ENCODE measurements at places on chromosomes 2 and 18.

GRCh38 chr2:203750346-203751068, 44.1 kb downstream of the CD28 start:
- DNase-seq: peak; percentile 62

DNA sequence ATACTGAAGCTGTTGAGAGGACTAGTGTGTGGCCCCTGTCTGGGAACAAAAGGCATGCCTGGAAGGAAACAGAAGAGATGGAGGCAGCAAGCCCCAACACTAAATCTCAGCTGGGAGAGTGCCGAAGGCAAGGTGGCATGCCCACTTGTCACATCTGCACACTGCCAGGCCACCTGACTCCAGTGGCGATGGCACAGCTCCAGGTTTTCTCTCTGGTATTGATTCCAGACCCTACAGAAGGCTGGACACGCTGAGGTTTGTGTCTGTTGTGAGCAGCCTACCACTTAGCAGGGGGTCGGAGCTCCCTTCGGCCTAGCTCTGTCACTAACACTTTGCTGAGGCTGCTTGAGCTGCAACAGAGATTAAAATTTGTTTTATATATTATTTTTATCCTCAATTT, 307.3 kb downstream of the TDRD15 start:
- no peak for DNase-seq

DNA sequence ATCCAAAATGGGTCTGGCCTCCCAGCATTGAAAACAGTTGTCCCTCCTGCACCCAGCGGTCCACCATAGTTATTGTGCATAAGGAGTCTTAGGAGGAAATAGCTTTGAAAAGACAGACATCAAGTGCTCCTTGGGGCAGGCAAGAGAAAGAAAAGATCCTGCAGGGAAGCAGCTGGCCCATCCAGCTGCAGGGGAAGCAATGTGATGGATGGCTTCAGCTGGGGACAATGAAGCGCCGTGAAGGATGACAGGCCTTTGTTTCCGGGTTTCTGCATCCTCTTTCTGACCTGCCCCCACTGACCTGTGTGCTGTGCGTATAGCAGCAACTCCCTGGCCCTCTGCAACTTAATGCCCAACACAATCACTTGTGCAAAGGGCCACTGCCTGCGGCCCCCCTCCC, 142.9 kb upstream of the NCKAP5 start:
- no peak for DNase-seq

GRCh38 chr2:240960971-240961876, 37.2 kb upstream of the SNED1 start:
- DNase-seq: no peak

- DNase-seq: no peak
Measured at GRCh38 chr2:173571021-173571821, 216.5 kb downstream of the CDCA7 start.

- no peak for DNase-seq
Measured at GRCh38 chr2:189835855-189836558, 51.8 kb downstream of the PMS1 start.

GRCh38 chr2:223712642-223713041, 110.5 kb upstream of the SCG2 start:
- DNase-seq: no peak

GRCh38 chr2:226329180-226329579, 470.4 kb downstream of the IRS1 start:
- no peak for DNase-seq

DNA sequence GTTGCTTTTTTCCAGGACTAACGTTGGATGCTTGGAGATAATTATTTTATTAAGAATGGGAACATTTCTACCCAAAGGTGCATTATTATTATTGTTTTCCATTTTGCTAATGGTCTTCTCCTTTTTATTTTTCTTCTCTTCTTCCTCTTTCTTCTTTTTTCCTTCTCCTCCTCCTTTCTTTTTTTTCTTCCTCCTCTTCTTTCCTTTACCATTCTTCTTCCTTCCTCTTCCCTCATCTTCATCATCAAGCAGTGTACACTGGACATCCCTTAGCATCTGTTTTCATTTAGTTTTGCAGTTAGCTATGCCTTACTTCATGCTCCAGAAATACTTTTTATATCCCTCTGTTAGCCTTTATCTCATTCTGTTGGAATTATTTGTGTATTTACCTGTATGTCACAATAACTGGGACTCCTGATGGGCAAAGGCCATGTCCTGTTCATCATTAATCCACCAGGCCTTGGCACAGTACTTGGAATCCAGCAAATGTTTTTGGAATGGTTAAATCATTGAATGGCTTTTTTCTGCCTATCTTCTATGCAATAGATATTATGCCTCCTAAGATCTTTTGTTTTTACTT, 162.7 kb downstream of the CAMKMT start:
- no peak for DNase-seq

GRCh38 chr2:157508676-157509075, 64.8 kb upstream of the CYTIP start:
- no peak for DNase-seq

- no peak for DNase-seq
Measured at GRCh38 chr18:47560723-47561715, 309.6 kb upstream of the SKOR2 start.

GRCh38 chr2:98598781-98599428, 9.4 kb downstream of the COA5 start:
- no peak for DNase-seq

GRCh38 chr2:64696636-64697035, 42.9 kb upstream of the SERTAD2 start:
- no peak for DNase-seq

Data from thymus (tissue), 14 donors.